GM12891 (cell line): ENCODE measurements at places on chromosomes 16 and 17.

DNA sequence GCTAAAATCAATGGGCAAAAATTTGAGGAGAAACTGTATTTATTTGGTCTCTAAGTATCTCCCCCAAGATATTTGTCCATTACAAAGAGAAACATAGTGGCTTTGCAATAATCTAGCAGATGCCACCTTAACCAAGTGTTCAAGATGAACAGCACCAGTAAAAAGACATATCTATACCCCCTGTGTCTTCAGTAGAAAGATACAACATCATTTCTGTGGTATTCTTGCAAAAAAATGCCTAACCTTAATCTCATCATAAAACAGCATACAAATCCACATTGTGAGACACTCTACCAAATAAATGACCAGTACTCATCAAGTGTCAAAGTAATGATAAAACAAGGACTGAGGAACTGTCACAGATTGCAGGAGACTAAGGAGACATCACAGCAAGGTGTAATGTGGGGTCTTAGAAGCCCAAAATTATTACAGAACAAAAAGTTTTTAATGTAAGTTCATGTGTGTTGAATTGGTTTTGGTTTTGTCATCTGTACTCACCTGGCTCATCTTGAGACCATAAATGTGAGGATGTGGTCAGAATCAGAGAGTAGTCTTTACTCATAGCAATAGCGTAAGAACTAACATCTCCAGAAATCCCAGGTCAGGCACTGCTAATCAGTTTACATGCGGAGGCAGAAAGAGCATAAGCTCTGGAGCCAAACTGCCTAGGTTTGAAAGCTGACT is 77.2 kb downstream of the AATF start:
- DNase-seq = no peak

DNA sequence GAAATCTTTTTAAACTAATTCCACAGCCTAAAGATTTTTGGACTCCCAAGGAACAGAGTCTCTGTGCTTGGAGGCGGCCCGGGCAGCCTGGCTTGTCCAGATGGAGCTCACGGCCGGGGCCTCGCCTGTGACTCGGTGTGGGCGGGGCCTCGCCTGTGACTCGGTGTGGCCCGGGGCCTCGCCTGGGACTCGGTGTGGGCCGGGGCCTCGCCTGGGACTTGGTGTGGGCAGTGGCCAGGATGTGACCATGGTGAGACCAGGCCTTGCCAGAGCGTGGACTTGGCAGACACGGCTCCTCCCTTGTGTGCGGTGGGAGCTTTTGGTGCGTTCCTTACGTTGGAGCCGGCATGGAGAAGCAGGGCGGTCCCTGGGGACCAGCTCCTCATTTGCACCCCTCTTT is 92.3 kb downstream of the METRNL start:
- DNase-seq = no peak

DNA sequence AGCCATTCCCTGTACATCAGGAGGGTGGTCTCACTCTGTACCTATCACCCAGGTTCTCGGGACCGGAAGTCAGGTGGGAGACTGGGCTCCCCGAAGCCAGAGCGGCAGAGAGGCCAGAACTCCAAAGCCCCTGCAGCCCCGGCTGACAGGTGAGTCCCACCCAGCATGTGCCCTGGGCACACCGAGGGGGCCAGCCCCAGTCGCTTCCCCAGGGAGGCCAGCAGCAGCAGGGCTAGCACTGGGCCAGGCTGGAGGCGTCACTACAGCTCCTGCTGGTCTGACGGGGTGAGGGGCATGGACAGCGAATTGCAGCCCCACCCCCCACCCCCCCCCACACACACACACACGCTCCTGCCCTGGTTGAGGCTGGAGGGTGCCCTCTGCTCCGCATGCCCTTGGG is 7.9 kb upstream of the IL17C start:
- no peak for DNase-seq

GRCh38 chr17:41434005-41434404 is 6.8 kb downstream of the KRT38 start:
- no peak for DNase-seq

- DNase-seq = no peak
Measured at GRCh38 chr17:57182621-57183020, 73.7 kb upstream of the MSI2 start.

GRCh38 chr17:82394278-82394677 is 22.7 kb downstream of the UTS2R start:
- no peak for DNase-seq

DNA sequence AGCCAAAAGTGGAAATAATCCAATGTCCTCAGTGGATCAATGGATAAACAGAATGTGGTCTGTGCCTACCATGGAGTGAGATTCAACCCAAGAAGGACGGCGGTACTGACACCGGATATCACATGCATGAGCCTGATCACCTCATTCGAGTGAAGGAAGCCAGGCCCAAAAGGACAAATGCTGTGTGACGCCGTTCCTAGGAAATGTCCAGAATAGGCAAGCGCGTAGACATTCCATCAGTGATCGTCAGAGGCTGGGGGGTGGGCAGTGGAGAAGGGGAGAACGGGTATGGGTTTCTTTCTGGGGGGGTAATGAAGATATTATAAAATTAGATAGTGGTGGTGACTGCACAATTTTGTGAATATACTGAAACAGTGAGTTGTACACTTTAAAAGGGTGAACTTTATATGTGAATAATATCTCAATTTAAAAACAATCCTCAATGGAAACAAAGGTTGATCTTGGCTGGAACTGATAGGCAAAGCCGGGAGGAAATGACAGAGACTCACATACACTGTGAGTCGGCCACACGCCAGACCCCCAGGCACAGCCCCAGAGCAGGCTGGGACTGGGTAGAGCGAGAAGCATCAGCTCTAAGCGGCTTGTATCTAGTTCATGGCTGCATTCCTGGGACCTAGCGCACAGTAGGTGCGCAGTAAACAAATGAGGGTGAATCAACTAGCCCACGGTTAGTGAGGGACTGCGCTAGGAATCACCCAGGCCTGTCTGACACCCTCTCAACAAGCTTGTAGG is 3.5 kb downstream of the DBNDD1 start:
- no peak for DNase-seq

GRCh38 chr16:2499890-2500429 is 13.8 kb upstream of the ATP6V0C start:
- no peak for DNase-seq

GRCh38 chr16:49382916-49383315 is 9.3 kb downstream of the C16orf78 start:
- DNase-seq = no peak

DNA sequence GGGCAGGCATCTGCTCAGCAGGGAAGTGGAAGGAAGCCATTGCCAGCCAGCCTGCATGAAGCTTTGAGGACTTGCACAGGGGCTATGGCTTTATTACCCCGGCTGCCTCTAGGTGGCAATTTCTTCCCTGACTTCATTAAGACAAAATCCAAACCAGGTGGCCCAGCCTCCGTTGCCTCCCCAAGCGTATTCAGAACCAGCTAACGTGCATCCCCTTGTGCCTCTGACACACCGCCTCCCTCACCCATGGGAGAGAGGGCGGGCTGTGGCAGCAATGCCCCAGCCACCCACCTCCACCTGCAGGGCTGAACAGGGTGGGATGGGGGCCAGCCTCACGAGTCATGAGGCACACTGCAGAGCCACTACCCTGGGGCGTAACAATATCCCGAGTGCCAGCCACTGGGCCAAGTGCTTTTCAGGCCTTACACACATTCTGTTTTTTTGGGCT is 6.8 kb downstream of the KIFC3 start:
- DNase-seq = peak; percentile 67

- no peak for DNase-seq
Measured at GRCh38 chr16:6863135-6863534, 469.5 kb upstream of the RBFOX1 start.

DNA sequence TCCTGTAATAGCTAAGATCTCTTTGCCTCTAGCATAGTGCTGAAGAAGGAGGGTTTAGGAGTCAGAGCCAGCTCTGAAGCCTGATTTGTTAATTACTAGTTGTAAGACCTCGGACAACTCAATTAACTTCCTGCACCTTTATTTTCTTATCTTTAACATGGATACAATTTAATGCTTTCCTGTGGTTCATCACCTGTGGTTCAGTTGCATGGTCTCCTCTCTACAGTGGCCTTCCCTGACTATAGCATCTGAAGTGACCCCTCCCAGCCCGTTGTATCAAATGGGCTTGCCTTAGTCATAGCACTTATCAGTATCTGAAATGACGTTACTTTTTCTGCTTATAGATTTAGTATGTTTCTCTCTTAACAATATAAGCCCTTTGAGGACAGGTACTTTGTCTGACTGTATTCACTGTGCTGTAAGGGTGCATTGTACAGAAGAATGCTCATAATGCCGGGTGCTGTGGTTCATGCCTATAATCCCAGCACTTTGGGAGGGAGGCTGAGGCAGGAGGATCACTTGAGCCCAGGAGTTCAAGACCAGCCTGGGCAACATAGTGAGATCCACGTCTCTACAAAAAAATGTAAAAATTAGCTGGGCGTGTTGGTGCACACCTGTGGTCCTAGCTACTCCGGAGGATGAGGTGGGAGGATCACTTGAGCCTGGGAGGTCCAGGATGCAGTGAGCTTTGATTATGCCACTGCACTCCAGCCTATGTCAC is 2.6 kb upstream of the NDE1 start:
- DNase-seq = no peak

DNA sequence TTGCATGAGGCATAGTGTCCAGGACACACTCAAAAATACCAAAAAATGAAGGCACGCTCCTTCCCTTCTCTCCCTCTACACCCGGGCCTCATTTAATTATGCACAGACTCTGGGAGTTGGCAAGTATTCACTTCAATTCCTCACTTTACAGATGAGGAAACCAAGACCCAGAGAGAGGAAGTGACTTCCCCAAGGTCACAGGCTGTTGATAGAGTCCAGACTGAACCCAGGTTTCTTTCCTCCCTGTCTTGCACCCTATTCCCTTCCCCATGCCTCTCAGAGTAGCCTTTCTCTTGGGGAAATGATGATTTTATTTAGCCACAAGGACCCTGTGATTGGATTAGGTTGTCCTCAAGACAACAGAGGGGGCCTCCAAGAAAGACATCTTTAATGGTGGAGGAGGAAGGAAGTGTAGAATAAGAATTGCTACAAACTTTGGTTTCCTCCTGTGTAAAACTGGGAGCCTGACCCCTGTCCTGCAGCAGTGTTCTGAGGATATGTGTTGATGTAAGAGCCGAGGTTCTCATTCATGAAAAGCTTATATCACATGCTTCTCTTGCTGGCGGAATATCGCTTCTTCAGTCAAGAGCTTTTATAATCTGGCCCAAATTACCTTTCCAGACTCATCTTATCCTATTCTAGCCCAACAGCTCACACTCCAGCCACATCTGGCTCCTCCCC is 48.8 kb upstream of the SIAH1 start:
- no peak for DNase-seq

GRCh38 chr16:4011940-4012629 is 104.2 kb downstream of the ADCY9 start:
- no peak for DNase-seq

DNA sequence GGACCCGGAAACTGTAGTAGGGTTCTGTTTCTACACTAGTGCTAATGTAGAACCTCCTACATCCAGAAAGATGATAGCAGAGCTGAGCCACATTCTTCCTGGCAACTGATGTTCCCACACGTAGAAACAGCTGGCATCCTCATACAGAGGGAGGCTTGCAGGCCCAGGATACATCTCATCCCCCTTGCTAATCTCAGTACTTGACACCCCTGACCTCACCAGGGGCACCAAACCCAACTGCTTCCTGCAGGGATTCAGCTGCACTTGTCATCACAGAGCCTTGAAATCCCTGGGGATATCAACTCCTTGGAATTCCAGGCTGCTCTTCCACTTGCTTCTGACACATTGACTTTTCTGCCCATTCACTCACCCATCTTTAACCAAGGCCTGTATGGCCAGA is 75.2 kb upstream of the HSBP1 start:
- no peak for DNase-seq

DNA sequence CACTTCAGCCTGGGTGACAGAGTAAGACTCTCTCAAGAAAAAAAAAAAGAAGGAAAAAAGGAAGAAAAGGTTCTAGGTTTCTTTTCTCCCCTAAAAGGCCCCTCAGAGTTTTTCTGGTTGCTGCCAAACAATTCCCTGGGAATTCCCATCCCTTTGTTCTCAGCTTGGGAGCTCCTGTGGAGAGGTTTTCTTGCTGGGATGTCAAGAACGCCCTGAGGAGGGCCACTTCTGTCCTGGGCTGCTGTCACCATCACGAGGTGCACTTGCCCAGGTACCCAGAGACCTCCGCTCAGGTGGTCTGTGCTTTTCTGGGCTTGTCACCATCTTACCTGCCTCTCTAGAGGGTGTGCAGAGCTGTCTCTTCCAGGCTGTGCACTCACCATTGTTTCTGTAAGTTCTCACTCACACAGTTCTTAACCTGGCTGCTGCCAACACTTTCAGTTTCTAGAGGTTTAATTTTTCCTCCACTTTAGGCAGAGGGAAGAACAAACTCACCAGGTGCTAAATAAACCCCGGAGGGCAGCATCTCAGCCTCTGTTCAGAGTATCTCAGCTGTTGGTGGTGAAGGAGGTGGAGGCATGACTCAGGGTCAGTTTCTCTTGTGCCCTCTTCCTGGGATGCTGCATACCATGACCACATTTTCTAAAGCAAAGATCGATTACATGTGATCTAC is 2.4 kb upstream of the COX6A2 start:
- DNase-seq = no peak

- no peak for DNase-seq
Measured at GRCh38 chr16:87789437-87790291, 23.9 kb upstream of the KLHDC4 start.

DNA sequence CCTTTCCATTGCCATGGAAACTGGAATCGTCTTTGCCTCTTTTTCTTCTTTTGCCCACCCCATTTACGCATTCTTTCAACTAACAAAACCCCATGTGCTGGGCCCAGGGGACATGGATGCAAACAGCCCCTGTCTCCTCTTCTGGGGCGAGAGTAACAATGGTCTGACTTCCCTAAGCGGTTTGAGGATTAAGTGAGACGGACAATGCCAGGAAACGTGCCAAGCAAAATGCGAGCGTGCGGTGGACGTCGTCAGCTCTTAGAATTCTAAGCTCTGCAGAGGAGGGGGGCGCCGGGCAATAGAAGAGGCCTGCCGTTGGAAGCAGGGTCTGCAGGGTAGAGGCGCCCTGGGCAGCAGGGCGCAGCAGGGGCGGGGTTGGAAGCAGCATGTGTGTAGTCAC is 42.4 kb upstream of the JPH3 start:
- no peak for DNase-seq

- DNase-seq = no peak
Measured at GRCh38 chr17:27520491-27521185, 64.4 kb downstream of the KSR1 start.

- DNase-seq = peak; percentile 100
Measured at GRCh38 chr16:2474877-2475412, at the start of gene TBC1D24. Gene TBC1D24 (plus strand): TSS chr16:2475127. CDS start chr16:2496149, 21,022 bp downstream.
